ENCODE measurements at places on chromosomes 7 and 10. TPM values are rescaled to one million over a fixed set of nuclear protein-coding genes. Genes with fewer than 3 reads are reported as not detected.
A peak's percentile ranks its signal among the peaks of the same experiment; 100 is the strongest.

DNA sequence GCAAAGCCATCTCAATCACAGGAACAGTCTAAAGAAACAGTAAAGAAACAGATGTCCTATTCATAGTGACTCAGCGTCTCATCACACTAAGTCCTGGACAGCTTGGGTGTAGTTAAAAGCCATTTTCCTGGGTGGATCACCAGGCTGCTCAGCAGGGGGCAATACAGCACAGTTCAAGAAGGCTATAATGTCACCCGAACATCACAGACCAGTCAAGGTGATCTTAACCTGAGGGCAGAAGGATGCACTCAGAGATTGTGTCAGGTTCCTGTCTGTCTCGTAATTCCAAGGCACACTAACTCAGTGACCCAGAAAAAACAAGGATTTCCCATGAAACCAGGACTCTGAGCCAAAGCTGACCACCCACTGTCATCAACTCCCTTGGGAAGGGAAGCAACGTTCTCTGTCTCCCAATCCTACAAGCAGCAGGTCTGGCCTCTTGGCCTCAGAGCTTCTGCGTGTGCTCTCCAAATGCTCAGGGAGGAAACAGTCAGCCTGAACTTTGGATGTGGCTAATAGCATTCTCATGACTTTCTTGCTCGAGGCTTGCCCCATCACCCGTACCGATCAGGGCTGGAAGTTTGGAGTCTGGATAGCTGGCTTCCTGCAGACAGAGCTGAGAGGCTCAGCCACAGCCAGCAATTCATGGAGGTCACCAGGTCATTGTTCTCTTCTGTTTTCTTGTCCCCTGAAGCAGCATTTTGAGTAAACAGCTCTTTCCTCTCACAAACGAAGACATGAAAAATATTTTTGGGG is 90.4 kb upstream of the FAM171A1 start:
- H3K36me3 ChIP-seq, result no peaks in the 10 kb centered on the region
- DNase-seq, result no peak
- no peak overlapping the region for H3K27ac ChIP-seq
- H3K4me1 ChIP-seq, result no peaks in the 10 kb centered on the region
- no peaks in the 10 kb centered on the region for H3K27me3 ChIP-seq
- H3K4me3 ChIP-seq, result no peak overlapping the region

DNA sequence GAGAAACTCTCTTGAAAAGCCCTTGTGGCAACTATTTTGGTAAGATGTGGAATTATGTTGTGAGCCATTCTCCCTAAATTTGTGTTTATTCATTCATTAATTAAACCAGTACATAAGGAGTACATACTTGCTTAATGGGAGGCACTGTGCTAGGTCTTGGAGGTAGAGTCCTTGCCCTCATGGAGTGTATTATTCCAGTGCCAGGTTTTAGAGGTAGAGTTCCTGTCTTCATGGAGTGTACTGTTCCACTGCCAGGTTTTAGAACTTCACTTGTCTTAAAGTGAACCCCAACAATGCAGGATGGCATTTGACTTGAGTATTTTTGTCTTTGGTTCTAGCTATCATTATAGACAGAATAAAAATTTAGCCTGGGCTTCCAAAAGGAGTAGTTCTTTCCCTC is 8.8 kb downstream of the MXI1 start:
- no peaks in the 10 kb centered on the region for H3K27me3 ChIP-seq
- H3K36me3 ChIP-seq, result no peaks in the 10 kb centered on the region
- peaks cover 3% of the 10 kb centered on the region for H3K4me1 ChIP-seq
- DNase-seq, result no peak
- H3K27ac ChIP-seq, result no peak overlapping the region

DNA sequence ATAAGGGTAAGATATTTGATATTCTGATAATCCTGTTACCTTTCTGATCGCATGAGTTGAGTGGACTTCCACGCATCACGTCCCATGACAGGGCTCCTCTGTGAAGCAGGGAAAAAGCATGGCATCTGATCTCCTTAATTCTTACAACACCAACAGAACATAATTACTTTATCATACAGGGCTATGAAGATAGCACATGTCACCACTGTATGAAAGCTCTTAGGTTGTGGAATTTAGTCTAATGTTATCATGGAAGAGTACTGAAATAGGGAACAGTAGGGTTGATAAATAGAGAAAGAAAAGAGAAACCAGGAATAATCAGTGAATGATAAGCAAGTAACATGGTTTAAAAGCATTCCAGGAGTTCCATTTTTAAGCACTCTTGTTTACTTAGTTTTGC is 212.0 kb downstream of the CACNB2 start:
- H3K4me3 ChIP-seq, result no peak overlapping the region
- H3K4me1 ChIP-seq, result no peaks in the 10 kb centered on the region
- no peak overlapping the region for H3K27ac ChIP-seq
- H3K36me3 ChIP-seq, result no peaks in the 10 kb centered on the region
- no peak for DNase-seq

GRCh38 chr10:122999347-122999746 is 9.2 kb downstream of the IKZF5 start:
- no peak for DNase-seq
- no peaks in the 10 kb centered on the region for H3K27me3 ChIP-seq
- H3K4me1 ChIP-seq, result no peaks in the 10 kb centered on the region
- no peak overlapping the region for H3K27ac ChIP-seq
- no peak overlapping the region for H3K4me3 ChIP-seq

DNA sequence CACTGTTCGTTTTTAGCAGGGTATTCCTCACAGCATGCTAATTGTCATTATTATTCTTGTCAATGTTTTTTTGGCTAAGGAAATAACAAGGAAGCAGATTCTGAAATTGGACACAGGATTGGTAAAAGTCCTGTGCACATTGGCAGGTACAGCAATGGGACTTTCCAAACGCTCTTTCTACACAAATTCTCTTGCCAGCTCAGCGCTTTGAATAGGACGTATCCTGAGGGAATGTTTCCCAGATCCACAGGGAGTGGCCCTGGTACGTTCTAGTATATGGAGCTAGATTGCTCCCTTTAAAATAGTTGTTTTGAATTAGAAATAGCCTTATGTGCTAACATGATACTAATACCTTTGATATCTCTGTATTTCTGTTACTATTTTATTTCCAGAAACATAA is 82.8 kb upstream of the GRB10 start:
- DNase-seq, result no peak
- no peak overlapping the region for H3K4me3 ChIP-seq
- H3K27me3 ChIP-seq, result no peaks in the 10 kb centered on the region
- H3K36me3 ChIP-seq, result no peaks in the 10 kb centered on the region

DNA sequence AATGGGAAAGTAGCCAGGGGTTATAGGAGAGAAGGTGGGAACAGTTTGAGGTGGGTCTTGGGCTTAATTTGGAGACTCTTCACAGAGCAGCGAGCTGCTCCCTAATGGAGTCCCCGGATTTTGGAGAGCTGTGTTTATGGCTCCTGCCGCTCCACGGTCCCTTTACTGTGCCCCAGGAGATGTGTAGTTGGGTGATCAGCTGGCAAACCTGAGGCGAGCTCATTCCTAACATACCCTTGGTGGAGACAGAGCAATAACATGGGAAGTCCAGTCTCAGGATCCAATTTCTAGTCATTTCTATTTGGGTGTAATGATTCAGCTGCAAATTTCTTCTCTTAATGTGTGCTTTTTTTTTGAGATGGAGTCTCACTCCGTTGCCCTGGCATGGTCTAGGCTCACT is 1.5 kb downstream of the GARIN1A start:
- no peak overlapping the region for H3K4me3 ChIP-seq
- H3K27me3 ChIP-seq, result no peaks in the 10 kb centered on the region
- no peak overlapping the region for H3K27ac ChIP-seq
- DNase-seq, result no peak
- H3K4me1 ChIP-seq, result no peaks in the 10 kb centered on the region
- no peaks in the 10 kb centered on the region for H3K36me3 ChIP-seq

GRCh38 chr7:99605527-99605926 is 7.5 kb downstream of the TMEM225B start:
- no peak overlapping the region for H3K27ac ChIP-seq
- no peaks in the 10 kb centered on the region for H3K27me3 ChIP-seq
- H3K36me3 ChIP-seq, result no peaks in the 10 kb centered on the region

GRCh38 chr10:86200867-86201266 is 165.7 kb downstream of the GRID1 start:
- H3K27ac ChIP-seq, result no peak overlapping the region
- no peaks in the 10 kb centered on the region for H3K27me3 ChIP-seq
- no peaks in the 10 kb centered on the region for H3K36me3 ChIP-seq
- no peak for DNase-seq
- H3K4me1 ChIP-seq, result no peaks in the 10 kb centered on the region

DNA sequence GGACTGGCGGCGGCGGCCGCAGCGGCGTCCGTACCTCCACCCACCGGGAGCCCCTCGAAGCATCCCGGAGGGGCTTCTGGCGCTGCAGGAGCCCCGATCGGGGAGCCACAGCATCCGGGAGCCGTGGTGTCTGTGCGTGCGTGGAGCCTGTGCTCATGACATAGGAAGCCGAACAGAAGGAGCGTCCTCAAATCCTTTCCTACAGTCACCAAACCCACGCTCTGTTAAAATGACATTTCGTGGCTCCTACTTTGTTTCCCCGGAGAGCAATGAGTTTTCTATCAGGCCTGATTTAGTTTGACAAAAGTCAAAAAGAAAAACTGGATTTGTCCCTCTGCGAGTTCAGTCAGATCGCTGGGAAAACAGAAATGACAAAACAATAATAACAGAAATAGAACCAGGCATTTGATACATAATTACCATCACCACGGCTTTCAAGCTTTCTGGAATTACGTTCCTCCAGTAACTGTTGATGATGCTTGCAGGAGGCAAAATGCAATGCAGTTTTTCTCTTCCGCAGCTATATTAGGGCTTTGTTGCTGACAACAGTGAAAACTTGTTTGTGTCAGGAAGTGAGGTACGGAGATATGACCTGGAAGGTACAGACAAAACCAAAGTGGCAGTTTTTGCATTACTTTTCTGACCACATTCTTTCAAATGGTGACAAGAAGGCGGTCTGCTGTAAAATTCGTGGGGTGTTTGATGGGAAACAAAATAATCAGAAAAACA is 219.3 kb upstream of the MKLN1 start:
- peak overlapping the region; percentile 99 for H3K4me3 ChIP-seq
- no peak for DNase-seq
- H3K27ac ChIP-seq, result peak overlapping the region; percentile 99
- H3K36me3 ChIP-seq, result no peaks in the 10 kb centered on the region
- no peaks in the 10 kb centered on the region for H3K4me1 ChIP-seq
- no peaks in the 10 kb centered on the region for H3K27me3 ChIP-seq

DNA sequence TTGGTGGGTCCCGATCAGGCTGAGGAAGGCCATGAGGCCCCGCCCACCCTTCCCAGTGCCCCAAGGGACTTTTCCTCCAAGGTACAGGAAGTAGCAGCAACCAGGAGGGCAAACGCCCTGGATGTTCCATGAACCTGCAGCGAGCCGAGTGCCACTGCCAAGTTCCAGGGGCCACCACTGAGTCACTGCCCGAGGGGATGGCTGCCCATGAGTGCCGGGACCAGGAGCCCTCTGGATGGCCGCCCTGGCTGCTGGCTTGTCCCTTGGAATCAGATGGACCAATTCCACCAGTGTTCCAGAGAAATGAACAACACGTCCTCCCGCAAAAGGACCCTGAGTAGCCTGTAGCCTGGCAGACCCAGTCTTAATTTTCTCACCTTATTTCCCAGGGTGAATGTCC is 74.2 kb downstream of the ZRANB1 start:
- H3K27me3 ChIP-seq, result no peaks in the 10 kb centered on the region
- H3K4me3 ChIP-seq, result no peak overlapping the region
- peaks cover 25% of the 10 kb centered on the region for H3K4me1 ChIP-seq
- H3K27ac ChIP-seq, result peak overlapping the region; percentile 61
- DNase-seq, result no peak
- H3K36me3 ChIP-seq, result no peaks in the 10 kb centered on the region

DNA sequence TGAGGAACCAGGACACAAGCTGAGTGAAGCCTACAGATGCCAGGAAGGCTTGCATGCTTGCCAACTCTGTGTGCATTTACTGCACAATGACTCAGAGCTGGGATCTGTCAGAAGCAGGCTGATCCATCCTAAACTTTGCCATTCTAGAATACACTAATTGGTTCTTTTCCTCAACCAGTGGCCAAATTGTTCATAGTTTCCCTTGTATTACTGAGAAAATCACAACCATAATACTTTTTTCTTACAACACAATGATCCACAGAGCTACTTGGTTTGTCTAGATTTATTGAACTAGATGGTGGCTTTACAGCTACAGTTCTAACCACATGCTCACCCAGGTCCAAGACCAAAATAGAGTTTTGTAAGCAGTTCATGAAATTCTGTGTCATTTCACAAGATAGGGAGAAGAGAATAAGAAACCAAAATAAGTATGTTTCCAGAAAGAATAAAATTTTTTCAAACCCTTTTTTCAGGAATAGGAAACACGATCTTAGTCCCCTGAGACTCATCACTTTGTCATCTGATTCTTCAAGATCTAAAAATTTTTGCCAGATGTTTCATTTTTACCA is 21.0 kb upstream of the LRRC17 start:
- no peak overlapping the region for H3K4me3 ChIP-seq
- no peaks in the 10 kb centered on the region for H3K4me1 ChIP-seq
- no peaks in the 10 kb centered on the region for H3K36me3 ChIP-seq
- DNase-seq, result peak; percentile 58
- no peak overlapping the region for H3K27ac ChIP-seq
- H3K27me3 ChIP-seq, result no peaks in the 10 kb centered on the region

DNA sequence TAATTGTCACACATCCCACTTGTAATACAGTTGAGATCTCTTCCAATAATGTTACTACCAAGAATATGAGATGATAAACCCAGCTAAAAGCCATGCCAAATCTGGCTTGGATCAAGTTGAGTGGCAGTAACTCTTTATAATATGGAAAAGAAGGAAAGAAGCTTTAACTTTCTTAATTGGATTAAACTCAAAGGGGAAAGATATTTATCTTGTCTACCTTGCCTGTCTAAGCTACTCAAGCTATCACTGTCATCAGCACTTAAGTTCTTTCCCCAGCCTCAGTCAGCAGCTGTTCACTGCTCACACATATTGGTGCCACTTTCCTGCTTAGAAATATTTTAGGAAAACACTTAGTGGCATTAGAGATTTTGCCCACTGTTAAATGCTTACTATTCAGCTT is 350.7 kb downstream of the IPMK start:
- H3K27ac ChIP-seq, result no peak overlapping the region
- no peaks in the 10 kb centered on the region for H3K27me3 ChIP-seq
- no peak overlapping the region for H3K4me3 ChIP-seq
- no peaks in the 10 kb centered on the region for H3K4me1 ChIP-seq

- no peak for DNase-seq
- H3K36me3 ChIP-seq, result no peaks in the 10 kb centered on the region
- H3K4me3 ChIP-seq, result no peak overlapping the region
- no peaks in the 10 kb centered on the region for H3K27me3 ChIP-seq
- H3K4me1 ChIP-seq, result no peaks in the 10 kb centered on the region
- no peak overlapping the region for H3K27ac ChIP-seq
These were observed 17.3 kb downstream of the CYP2W1 start for GRCh38 chr7:999941-1000935.

- no peaks in the 10 kb centered on the region for H3K27me3 ChIP-seq
- H3K27ac ChIP-seq, result no peak overlapping the region
- no peaks in the 10 kb centered on the region for H3K36me3 ChIP-seq
- no peaks in the 10 kb centered on the region for H3K4me1 ChIP-seq
- no peak overlapping the region for H3K4me3 ChIP-seq
These were observed 4.4 kb upstream of the GLI3 start for GRCh38 chr7:42241424-42241823.

GRCh38 chr10:58517081-58517480 is 4.4 kb downstream of the BICC1 start:
- H3K4me3 ChIP-seq, result no peak overlapping the region
- DNase-seq, result no peak
- H3K36me3 ChIP-seq, result no peaks in the 10 kb centered on the region

- H3K4me3 ChIP-seq, result no peak overlapping the region
- no peaks in the 10 kb centered on the region for H3K4me1 ChIP-seq
- DNase-seq, result no peak
These were observed 2.1 kb downstream of the MACC1 start for GRCh38 chr7:20214921-20215669.

SPDYE8 gene
- not detected for total RNA-seq

PRR15 gene
- 4.6 TPM for total RNA-seq

FAM25C gene
- not detected for total RNA-seq

MPP7 gene
- 10.1 TPM for total RNA-seq

SLC26A5 gene
- 1.5 TPM for total RNA-seq

MCM7 gene
- 68.7 TPM for total RNA-seq

TMEM225B gene
- total RNA-seq, result 23.5 TPM

All from prostate gland (tissue), 2 donors.